GM20000 (cell line): ENCODE measurements at places on chromosomes 1 and 21.

DNA sequence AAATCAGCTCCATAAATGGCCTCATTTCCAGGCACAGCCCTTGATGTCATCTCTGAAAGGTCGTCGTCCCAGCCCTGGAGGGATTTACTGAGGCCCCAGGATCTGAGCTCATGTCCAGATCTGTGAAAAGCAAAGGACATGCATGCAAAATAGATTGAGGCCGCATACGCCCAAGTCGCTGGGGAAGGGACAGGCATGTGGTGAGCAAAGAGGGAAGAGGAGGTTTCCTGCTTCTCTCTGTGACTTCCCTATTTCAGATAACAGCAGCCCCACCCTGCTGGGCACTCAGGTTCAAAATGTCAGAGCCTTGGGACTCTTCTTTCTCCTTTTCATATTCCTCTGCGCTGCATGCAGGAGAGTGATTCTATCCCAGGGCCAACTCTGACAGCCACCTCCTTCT is 197.2 kb downstream of the ADSS2 start:
- DNase-seq, result no peak

DNA sequence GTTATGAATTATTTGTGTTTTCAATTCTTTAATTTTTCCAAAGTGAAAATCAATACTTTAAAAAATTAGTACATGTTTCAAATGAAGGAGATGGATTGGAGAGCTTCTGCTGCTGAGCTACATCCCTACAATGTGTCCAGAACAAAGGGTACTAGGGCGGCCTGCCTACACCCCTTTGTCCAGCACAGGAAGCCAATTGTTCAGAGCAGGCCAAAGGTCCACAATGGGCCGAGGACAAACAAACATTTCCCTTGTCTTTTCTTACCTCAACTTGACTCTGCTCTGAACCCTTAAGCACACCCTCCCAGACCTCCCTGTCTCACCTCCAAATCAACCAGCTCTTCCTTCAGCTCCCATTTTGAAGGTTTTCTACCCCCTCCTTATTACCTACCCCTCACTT is 39.4 kb upstream of the CAMK1G start:
- no peak for DNase-seq

DNA sequence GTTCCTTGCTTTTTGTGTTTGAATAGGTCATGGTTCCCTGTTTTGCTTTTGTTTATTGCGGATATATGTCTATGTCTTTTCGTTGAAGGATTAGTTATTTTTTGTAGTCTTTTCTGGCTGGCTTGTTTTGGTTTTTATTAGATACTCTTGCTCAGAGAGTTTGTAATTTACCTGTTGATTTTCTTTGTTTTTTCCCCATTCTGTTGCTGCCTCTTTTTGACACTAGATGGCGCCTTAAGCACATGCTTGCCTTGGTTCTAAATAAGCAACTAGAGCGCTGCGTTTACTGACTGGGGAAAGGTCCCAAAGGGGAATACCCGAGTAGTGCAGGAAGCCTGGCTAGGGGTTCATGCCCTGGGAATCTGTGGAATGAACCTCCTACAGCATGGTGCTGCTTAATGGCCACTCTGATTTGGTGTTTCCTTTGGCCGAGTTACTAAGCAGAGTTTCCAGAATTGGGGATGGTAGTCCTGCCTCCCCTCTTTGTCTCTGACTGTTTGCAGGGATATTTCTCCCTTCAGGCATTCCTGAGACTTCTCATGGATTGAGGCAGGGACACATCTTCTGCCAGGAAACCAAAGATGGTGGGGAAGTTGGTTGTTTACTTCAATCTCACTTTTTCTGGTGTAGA is 143.2 kb downstream of the PTPRU start:
- DNase-seq, result no peak

DNA sequence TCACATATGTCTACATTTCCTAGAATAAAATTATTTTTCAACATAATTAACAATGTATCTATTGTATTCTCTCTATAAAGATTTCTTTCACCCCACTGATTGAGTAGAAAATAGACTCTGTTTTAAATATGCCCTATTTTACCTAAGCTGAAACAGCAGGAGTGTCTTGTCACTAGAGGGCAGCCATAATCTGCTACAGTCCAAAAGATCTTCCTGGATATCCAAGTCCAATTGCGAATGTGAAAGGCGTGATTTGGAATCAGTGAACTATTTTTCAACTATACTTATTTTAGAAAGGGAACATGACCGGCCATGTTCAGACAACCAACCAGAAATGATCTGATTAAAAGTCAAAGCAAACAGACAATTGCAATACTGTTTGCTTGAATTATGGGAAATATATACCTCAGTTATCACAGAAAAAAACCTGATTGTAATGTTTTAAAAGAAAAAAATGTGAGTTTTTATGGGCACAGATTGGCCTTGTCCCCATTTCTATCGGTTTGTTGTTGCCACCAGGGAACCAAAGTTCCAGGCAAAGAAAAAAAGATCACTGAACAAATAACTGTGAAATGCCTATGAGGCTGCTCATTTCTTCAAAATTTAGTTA is 1211.0 kb upstream of the ADGRL4 start:
- DNase-seq, result no peak

DNA sequence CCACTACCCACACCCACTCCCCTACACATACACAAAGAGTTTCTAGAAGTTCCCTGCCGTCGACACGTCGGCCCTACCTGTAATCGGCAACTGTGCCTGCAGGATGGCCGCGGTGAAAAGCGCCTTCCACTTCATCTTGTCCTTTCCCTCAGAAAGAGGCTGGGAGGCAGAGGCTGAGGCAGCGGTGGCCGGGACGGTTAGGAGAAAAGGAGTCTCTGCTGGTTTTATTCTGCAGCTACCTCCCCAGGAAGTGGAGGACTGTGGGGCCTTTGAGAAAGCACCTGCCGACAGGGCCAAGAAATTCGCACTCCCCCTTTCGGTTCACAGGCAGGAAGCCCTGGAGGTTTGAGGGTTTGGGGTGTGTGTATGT is at the start of gene CD247:
Gene CD247 (minus strand): TSS at position 199 of the 370 bp plus-strand sequence. CDS start 64 bp downstream, at position 135.
- DNase-seq, result peak; percentile 41

- DNase-seq, result no peak
Measured at GRCh38 chr1:40395190-40396175, 22.0 kb downstream of the SMAP2 start.

GRCh38 chr1:191984856-191985255 is 173.4 kb upstream of the RGS18 start:
- DNase-seq, result no peak

DNA sequence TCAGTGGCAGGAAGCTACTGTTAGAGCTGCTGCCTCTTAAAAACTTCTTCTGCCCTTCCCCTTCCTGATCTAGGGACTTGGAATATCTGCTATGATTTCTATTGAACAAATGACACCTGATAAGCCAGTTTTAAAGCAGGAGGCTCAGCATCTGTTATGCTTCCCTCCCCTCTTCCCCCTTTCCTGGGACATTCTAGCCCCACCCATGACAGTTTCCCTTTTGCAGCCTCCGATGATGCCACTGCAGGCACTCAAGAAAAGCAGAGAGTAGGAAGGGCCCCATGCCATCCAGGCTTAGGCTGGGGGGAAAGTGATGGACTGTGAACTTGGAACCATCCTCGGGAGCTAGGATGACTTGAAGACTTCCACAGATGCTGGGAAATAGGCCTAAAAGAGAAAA is 15.1 kb upstream of the EPB41 start:
- DNase-seq, result no peak

GRCh38 chr1:64337926-64338325 is 132.0 kb upstream of the CACHD1 start:
- DNase-seq, result no peak

DNA sequence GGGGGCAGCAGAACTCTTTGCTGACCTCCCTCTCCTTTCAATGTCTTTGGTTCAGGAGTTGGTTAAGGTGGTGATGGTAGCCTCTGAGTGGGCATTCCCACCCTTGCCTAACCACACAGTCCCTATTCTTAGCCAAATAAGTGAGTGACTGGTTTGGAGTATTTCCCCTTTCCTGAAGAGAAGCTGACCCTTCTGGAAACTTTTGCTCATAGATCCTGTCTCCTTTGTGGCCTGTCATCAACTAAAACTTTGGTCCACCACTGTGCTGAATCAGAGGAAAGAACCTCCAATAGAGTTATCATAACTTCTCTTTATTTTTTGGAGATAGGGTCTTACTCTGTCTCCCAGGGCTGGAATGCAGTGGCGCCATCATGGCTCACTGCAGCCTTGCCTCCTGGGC is 31.1 kb downstream of the C1orf21 start:
- DNase-seq, result no peak

GRCh38 chr1:27491748-27492700 is 2.1 kb upstream of the WASF2 start:
- DNase-seq, result no peak

DNA sequence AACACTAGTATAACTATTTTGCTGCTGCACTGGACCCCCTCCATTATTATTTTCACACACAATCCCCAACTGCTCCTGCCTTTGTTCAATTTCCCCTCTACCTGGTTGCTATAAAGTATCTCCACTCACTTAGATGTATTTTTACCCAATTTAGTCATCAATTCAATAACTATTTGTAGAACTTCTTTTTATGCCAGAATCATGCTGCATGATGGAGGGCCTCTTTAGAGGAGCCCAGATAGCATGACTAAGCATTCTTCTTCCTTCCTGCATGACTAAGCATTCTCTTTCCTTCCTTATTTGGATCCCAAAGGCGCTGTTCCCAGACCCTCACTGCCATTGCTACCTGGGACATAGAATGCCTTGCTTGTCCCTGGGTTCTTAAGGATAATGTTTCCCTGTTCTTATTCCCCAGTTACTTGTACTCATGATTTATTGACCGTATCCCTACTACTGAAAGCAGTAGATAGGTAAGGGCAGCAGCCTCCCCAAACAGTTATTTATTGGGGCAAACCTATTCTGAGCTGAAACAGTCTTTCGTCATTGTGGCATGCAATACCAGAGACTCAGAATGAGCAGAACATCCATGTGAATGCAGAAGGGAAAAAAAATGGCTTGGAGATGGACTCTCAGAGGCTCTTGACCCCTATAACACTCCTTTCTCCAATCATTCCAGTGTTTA is 89.3 kb upstream of the AKT3 start:
- no peak for DNase-seq

- no peak for DNase-seq
Measured at GRCh38 chr1:33763406-33763805, 100.5 kb upstream of the HMGB4 start.

DNA sequence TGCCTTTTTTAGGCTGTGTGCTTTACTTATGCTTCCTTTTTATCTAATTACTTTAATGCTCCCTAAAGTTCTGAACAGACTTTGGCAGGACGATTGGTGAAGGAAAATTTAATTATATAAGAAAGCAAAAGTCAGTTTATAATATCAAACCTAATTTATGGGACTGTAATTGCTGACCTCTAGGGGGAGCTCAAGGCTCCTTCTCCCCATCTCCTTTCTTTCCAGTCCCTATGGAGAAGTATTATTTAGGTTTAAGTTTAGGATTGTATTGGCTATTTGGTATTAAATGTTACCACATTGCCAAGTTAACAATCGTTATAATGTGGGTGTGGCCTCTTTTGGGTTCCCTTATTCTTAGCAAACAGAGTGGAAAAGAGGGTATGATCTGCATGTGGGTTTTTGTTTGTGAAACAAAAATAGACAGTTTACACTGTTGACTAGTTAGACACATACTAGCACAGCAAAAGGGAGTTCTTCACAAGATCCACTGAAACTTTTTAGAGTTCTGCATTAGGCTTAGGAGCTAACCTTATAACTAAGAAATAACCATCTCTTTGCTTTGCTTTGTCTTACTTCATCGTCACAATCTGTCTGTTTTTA is 48.2 kb upstream of the TNFSF4 start:
- DNase-seq, result no peak

DNA sequence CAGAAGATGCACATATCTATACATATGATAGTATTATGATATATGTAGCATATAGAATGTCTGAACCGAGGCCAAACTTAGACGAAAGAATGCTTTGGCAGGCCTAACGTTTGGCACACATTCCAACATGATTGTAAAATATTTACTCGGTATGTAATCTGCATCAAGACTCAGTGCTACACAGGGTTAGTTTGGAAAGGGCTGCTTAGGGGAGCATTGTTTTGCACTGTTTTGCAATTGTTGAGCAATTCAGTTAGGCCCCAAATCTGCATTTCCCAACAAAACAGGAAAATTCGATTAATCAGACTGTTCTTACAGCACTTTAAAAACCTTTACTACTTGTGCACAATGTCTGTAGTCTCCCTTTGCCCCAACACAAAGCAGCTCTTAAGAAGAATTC is 216.0 kb upstream of the NEGR1 start:
- DNase-seq, result no peak
